ENCODE measurements at places on chromosomes 7 and 10. TPM values are rescaled to one million over a fixed set of nuclear protein-coding genes. Genes with fewer than 3 reads are reported as not detected.

The PAPOLB gene
- polyA plus RNA-seq: 0.04 TPM

- no peak overlapping the region for H3K4me3 ChIP-seq
- no peak overlapping the region for H3K27ac ChIP-seq
- H3K36me3 ChIP-seq: no peaks in the 10 kb centered on the region
- peaks cover 13% of the 10 kb centered on the region for H3K4me1 ChIP-seq
These were observed 343.5 kb downstream of the LRMDA start for GRCh38 chr10:75774783-75775490.

The IDI2 gene
- polyA plus RNA-seq: 0.08 TPM

DNA sequence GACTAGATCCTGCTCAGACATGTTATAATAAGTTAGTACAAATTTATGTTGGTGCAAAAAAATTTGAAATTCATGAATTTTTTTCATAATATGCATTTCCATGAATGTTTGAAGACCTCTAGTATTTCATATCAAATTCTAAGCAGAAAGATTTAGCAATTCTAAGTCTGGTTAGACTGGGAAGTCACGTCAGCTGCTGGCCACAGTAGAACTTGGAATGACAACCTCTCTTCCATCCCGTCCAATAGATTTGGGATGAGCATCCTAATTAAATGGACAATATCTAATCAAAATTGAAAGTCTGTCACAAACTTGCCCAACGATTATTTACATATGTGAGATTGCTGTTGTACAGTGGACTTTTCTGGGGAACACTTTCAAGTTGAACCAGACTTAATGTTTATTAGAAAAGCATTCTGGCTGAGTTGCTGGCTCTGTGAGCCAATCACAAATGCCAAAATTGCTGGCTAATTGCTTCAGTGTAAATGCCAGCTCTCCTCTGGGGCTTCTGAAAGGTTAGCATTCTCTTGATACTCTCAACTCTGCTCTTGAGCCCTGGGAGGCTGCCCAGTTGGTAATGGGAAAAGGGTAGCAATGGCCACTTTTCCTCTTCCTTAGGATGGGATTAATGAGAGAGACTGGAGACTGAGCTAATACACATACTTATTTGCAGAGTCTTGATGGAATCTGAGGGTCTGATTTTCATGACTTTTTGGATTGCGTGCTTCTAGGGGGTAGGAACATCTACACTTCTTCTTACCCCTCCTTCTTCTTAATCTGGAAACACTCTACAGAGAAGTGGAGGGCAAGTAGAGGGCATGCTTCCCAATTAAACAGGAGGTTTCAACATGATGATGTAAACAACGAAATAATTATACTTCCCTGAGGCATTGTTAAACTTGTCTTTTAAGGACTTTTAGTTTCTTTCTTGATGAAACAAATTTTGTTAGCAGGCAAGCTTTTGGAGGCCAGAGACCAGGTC, 253.5 kb downstream of the BAMBI start:
- no peak overlapping the region for H3K4me3 ChIP-seq
- no peak overlapping the region for H3K27ac ChIP-seq
- H3K36me3 ChIP-seq: no peaks in the 10 kb centered on the region
- no peaks in the 10 kb centered on the region for H3K4me1 ChIP-seq

DNA sequence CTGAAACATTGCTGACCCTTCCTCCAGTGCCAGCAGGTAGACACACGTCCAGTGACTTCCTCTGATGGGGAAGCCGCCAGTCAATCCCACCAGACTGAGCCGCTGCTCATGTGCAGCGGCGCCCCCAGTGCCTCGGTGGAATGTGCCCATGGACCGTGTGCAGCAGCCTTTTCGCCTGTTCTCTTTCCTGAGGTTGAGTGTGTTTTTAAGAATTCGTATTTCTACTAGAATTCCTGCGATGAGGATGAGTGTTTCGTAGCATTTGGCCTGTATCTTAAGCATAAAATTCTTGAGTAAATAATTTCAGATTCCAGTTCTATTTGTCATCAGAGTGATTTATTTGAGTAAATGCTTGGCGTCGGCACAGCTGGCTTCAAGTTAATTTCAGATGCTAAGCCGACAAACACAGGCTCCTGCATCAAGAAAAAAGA, 35.4 kb downstream of the BNIP3 start:
- no peak overlapping the region for H3K27ac ChIP-seq
- no peaks in the 10 kb centered on the region for H3K4me1 ChIP-seq
- peaks cover 42% of the 10 kb centered on the region for H3K36me3 ChIP-seq
- H3K4me3 ChIP-seq: no peak overlapping the region

The GIMAP6 gene
- 12.1 TPM for polyA plus RNA-seq

GRCh38 chr7:135977742-135978066, 545 bp upstream of the MTPN start:
- no peak overlapping the region for H3K4me3 ChIP-seq
- H3K27ac ChIP-seq: peak overlapping the region; percentile 67
- H3K4me1 ChIP-seq: peaks cover 15% of the 10 kb centered on the region

DNA sequence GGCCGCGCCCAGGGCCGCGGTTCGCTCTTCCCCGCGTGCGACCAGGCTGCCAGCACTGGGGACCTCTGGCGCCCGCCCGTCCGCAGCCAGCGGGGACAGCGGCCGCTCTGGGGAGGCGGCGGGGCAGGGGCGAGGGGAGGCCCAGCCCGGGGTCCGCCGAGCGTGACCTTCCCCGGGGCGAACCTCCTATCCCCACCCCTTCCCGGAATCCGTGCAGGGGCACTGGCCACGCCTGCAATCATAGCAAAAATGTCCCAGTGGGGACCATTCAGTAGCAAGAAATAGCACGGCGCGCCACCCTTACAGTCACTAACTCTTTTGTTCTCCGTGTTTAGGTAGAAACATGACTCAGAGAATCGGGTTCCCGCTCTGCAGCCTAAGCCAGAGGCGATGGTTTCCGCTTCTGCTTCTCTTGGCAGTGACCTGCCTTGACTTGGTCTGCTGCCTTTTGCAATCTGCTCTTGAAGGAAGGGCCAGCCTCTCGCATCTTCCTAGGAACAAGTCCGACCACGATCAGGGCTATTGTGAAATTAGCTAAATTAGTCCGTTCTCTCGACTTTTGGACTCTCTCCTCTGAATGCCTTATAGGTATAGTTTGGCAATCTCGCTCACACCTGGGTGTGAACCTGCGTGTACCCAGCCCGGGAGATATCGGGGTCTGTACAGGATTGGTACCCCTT, 79.3 kb upstream of the ACBD5 start:
- peak; percentile 37 for DNase-seq
- no peaks in the 10 kb centered on the region for H3K36me3 ChIP-seq
- H3K4me1 ChIP-seq: peaks cover 5% of the 10 kb centered on the region
- no peaks in the 10 kb centered on the region for H3K27me3 ChIP-seq
